ENCODE measurements at places on chromosomes 12 and 14.

- no peak for DNase-seq
Observed at GRCh38 chr14:93946104-93946503, 19.0 kb downstream of the FAM181A start.

DNA sequence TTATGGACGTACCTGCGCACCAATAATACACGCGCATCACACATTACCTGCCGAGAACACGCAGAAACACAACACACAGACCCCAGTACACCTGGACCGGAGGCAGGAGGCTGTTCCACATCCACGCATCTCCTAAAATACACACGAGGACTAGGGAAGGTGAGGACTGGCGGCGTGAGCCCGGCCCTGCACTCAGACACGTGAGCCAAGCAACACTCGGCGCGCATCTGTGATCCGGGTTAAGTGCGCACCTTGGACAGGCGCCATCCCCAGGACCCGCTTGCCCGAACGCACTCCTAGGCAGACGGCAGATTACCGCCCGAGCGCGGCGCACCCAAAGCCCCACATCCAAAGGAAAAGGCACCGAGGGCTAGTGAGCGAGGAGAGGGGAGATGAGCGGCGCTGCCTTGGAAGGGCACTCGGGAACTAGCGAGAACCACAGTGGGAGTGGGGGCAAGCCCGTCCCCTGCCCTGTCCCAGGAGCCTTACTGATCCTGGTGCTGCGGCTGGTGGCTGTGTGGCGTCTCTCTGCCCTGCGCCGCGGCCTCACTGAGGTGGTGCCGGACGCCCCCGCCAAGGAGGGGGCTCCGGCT, 417 bp downstream of the GLS2 start:
- no peak for DNase-seq

- no peak for DNase-seq
Observed at GRCh38 chr14:70064136-70064865, 124.5 kb downstream of the SLC8A3 start.

DNA sequence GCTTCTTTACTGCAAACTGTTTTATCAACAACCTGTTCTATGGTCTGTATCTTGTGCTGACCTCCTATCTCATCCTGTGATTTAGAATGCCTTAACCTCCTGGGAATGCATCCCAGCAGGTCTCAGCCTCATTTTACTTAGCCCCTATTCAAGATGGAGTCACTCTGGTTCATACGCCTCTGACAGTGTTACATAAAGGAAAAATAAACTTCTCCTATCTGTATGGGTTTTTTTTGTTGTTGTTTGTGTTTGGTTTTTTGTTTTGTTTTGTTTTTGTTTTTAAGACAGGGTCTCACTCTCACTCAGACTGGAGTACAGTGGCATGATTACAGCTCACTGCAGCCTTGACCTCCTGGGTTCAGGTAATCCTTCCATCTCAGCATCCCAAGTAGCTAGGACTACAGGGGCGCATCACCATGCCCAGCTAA, 62.1 kb downstream of the RESF1 start:
- DNase-seq = no peak

GRCh38 chr14:101586531-101587430, 25.5 kb downstream of the DIO3 start:
- no peak for DNase-seq

GRCh38 chr14:54138354-54139038, 181.9 kb upstream of the BMP4 start:
- no peak for DNase-seq

- peak; percentile 49 for DNase-seq
Observed at GRCh38 chr12:9701380-9702154, 31.3 kb downstream of the CLECL1 start.

DNA sequence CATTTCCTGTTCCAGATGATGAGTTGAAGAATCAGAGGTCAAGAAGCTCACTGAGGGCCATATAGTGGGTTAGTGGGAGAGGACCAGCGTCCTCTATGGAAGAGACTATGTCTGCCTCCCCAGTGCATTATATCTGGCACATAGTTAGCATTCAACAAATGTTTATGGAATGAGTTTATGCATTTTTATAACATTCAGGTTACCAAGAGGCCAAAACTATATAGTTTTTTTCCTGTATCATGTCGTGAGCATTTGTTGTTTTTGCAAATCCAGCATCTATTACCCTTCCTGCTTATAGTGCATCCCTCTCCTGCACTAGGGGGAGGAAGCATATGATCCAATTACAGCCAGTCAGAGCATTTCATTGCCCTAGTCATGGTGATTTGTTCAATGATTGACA, 60.6 kb downstream of the SUDS3 start:
- DNase-seq = no peak

- DNase-seq = no peak
Observed at GRCh38 chr12:128069359-128069997, 197.5 kb upstream of the TMEM132C start.

DNA sequence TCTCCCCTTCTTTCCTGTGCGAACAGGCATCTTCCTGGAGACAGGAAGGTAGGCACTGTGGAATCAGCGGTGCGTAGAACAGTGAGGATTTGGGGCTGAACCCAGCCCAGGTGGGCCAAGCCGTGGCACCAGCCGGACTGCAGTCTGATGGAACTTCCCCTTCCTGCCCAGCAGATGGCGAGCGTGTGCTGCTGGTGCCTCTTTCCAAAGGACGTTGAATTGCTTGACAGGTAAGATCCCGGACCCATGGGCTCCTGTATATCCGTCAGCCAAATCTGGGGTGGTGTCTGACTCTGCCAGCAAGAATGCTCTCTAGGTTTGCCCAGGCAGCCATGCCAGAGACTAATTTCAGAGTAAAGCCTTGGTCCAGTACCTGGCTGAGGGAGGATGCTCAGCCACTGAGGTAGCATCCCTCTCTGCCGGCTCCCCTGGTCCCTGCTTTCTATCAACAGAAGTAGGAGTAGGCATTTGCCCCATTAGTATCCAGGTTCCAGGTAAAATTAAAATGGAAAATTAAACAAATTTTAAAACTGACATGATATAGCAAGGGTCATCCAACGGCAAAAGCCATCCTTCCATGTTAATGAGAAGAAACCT, 21.1 kb upstream of the KCNA5 start:
- DNase-seq = peak; percentile 51

DNA sequence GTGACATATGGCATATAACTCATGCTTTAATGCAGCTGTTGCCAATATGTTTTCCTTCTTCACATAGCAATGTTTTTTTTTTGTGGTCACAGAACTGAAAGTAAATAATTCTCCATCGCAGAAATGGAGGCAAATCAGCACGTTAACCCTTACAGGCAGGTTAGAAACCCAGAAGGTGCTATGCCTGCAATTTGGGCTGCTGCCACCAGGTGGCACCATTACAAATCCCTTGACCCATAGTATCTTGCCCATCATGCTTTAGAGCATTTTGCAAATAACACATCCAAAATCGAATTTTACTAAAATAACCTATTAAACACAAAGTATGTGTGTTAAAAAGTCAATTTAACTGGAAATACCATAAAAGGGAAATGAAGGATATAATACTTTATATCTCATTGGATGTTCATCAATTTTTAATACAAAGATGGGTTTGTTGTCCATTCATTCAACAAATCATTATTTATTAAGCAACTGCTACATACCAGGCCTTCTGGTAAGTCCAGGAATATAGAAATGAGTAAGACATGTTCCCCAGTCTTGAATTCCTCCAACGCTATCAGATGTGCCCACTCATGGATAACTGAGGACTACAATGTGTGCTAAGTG, 340.1 kb downstream of the GLT1D1 start:
- DNase-seq = no peak

DNA sequence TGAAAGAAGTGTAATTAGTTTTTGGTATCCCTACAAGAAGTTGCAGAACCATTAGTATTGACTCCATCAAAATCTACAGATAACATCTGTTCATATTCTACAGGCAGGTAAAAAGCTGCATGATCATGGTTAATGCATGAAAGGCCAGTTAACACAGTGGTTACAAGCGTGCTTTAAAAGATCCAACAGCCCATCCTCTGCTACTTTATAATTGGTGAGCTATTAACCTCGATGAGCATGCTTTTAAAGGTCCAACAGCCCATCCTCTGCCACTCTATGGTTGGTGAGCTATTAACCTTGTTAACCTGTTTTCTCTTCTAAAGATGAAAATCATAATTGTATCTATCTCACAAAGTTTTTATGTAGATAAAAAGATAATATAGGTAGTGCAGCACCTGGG, 289.3 kb downstream of the DUSP6 start:
- DNase-seq = no peak

Data from T-helper 2 cell (primary cell).